ENCODE measurements at places on chromosomes 11 and 22.

GRCh38 chr22:44396021-44396726, 83.4 kb upstream of the SHISAL1 start:
- no peak for DNase-seq

DNA sequence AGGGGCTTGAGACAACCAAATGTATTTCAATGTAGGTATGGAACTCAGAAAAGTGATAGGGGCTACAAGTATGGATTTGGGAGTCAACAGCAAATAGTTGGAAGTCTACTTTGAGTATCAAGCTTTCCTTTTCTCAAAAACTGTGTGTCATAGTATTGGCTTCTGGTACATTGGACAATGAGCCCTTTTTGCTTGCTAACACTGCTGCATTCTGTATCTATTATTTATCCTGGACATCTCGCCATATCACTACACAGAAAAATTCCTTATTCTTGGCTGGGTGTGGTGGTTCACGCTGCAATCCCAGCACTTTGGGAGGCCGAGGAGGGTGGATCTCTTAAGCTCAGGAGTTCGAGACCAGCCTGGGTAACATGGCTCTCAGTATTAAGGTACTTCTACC, 18.4 kb downstream of the CYP2R1 start:
- no peak for DNase-seq

GRCh38 chr22:38107692-38108515, 2.6 kb downstream of the BAIAP2L2 start:
- DNase-seq = no peak

- no peak for DNase-seq
Measured at GRCh38 chr11:65887723-65888162, 528 bp downstream of the FIBP start.

DNA sequence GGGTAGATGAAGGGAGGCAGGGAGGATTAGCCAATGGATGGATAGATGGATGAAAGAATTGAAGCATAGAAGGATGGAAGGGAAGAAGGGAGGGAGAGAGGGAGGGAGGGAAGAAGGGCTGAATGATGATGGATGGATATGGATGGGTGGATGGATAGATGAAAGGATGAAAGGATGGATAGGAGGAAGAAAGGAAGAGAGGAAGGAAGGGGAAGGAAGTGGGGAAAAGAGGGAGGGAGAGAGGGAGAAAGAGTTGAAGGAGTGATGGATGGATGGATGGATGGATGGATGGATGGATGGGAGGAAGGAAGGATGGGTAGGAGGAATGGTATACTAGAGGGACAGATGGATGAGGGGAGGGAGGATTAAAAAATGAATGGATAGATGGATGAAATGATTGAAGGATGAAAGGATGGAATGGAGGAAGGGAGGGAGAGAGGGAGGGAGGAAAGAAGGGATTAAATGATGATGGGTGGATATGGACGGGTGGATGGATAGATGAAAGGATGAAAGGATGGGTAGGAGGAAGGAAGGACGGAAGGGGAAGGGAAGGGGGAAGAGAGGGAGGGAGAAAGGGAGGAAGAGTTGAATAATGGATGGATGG, 145.9 kb downstream of the MN1 start:
- DNase-seq = no peak

- DNase-seq = no peak
Measured at GRCh38 chr11:118275176-118275575, 11.1 kb upstream of the MPZL2 start.

DNA sequence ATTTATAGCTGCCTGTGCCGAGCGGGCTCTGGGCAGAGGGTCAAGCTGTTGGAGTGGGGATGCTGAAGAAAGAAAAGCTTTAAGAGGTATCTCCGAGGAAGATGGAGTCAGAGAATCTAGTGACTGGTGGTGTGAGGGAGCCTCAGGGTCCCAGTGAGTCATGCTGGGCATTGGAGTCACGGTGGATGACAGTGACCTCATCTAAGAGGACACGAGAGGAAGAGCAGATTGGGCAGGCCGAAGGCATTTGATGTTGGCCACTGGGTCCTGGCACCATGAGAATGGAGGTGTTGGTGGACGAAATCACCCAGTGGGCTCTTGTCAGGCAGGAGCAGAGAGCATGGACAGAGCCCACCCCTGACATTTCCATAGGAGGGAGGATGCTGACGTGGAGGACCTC, 68.4 kb downstream of the TBC1D22A start:
- DNase-seq = no peak

DNA sequence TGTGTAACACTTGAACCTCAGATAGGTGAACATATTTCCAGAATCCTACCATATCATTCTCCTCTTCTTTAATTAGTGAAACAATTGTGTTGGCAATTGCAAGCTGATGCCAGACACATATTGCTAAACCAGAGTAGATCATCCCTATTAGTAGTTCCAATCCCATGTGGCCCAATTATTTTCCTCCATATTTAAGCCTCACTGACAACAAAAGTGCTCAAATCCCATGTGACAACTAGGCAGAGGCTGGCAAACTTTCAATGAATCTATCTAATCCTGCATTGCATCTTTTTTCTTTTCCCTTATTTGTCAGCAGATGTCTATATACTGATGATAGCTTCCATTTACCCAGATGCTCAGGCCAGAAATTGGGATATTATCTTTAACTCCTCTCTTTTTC, 90.4 kb downstream of the GRIA4 start:
- DNase-seq = no peak

GRCh38 chr11:12177739-12178338, 67.4 kb downstream of the MICAL2 start:
- no peak for DNase-seq

DNA sequence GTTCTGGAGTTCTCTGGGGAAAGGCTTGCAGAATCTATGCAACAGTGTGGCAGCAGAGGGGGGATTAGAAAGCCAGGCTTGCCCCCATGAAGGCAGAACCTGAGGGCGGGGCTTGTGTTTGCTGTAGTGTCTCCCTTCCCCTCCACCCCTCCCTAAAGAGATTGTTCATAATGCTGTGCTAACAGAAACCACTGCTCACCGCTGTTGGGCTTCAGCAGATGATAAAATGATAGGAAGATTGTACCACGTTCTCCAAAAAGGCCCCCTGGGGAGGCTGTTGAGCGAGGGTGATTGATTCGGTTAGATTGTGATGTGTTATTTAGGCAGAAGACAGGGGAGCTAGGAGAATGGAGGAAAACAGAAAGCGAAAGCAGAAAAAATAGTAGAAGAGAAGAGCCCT, 215.2 kb upstream of the NCAM1 start:
- DNase-seq = no peak

- no peak for DNase-seq
Measured at GRCh38 chr22:42608823-42609361, 5.8 kb downstream of the POLDIP3 start.

GRCh38 chr11:133172349-133172748, 360.0 kb downstream of the OPCML start:
- no peak for DNase-seq

DNA sequence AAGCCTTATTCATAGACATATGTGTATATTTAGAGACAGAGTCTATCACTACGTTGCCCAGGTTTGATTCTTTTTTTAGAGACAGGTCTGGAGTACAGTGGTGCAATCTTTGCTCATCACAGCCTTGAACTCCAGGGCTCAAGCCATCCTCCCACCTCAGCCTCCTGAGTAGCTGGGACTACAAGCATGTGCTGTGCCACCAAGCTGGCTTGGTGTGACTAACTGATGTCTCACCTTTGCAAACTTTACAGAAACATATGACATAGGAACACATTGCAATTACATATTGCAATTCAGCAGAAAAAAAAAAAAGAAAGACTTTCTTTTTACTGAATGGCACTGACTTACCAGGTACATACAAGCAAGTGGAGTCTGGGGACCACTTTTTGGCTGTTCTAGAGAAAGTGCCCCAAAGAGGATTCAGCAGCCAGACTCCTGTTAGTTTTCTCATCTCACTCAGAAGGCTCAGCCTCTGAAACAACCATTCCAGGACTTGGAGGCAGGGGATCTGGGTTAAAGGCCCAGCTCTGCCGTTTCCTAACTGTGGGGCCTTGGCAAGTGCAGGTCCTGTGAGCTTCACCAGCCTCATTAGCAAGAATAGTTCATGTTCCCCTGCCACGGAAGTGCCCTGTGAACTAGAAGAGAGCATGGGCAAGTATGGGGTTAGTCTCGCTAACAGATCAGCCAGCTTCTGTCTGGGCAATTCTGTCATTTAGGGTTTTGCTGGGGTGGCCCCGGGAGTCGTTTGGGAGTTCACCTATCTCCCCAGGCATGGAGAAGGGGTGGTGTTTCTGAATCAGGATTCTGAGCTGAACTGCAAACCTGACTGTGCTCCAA, 11.3 kb upstream of the NFAM1 start:
- no peak for DNase-seq

GRCh38 chr11:86932259-86932585, 23.0 kb downstream of the FZD4 start:
- DNase-seq = no peak

- DNase-seq = no peak
Measured at GRCh38 chr22:19359554-19360299, 68.2 kb upstream of the CLTCL1 start.

- DNase-seq = no peak
Measured at GRCh38 chr11:118180300-118180703, 3.9 kb upstream of the SCN2B start.
